NCI-H187 (cell line): ENCODE measurements at places on chromosomes 6 and 20.

GRCh38 chr6:61868507-61869080, 417.4 kb downstream of the KHDRBS2 start:
- no peak for DNase-seq

- no peak for DNase-seq
Measured at GRCh38 chr20:43376831-43377230, 80.9 kb upstream of the SRSF6 start.

DNA sequence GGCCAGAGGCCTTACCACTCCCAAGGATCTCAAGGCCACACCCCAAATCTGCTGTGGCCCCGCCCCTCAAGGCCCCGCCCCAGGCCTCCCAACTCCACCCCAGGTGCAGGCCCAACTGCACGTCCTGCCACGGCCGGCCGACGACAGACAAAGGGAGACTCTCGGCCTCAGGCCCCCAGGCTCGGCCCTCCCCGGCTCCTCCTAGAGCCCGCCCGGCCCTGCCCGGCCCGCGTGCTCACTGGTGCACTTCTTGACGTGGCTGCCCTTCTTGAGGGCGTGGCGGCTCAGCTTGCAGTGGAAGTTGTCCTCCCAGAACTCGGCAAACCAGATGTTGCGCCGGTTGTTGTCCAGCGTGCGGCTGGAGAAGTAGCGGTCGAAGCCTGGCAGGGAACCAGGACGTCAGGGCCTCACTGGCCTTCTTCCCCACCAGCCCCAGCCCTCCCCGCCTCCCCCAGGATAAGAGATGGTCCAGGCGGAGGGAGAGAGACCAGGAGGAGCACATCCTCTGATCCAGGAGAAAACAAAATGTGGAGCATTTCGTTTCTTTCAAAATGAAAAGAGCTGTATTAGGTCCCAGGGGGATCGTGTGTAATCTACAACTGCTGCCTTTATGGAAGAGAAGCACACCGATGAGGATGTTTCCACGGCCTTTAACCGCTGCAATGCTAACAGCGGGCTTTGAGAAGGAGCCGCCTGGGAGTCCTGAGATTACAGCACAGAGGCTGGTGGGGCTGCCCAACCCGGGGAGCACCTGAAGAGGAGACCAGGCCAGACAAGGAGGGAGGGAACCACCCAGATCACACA, 89.4 kb downstream of the GRM4 start:
- peak; percentile 70 for DNase-seq

DNA sequence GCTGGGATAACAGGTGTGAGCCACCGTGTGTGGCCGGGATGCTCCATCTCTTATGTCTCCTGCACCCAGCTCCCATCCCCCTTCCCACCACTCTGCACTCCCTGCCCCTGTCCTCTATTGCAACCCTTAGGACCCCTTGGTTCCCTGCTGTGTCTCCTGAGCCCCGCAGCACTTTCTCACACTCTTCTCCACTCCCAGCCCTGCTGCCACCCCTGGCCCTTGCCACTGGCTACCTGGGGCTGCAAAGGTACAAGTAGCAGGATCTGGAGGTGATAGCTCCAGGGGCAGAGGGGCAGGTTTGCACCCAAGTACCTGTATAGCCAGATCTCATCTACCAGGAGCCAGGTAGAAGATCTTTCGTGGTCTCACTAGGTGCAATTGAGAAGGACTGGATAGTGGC, 6.6 kb upstream of the CPXM1 start:
- no peak for DNase-seq

DNA sequence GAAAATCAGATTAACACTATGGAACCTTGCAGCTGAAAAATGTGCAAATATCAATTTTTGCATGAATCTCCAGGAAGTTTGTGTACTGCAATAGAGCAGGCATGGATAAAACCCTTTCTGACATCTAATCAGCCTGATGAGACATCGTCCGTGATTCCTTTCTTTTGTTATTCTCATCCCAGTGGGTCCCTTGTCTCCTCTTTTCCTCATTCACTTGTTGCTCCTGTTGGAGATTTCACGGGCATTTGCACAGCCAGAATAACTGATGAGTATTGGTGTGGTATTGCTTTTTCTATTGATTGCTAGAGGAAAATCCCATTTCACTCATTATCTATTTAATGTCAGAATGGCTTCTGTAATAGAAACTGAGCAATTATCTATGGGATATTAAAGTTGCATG, 39.9 kb downstream of the SCGN start:
- no peak for DNase-seq
